GM13977 (cell line): ENCODE measurements at places on chromosomes 2 and 18.

GRCh38 chr2:229126066-229126465, 145.0 kb downstream of the PID1 start:
- no peak for DNase-seq

DNA sequence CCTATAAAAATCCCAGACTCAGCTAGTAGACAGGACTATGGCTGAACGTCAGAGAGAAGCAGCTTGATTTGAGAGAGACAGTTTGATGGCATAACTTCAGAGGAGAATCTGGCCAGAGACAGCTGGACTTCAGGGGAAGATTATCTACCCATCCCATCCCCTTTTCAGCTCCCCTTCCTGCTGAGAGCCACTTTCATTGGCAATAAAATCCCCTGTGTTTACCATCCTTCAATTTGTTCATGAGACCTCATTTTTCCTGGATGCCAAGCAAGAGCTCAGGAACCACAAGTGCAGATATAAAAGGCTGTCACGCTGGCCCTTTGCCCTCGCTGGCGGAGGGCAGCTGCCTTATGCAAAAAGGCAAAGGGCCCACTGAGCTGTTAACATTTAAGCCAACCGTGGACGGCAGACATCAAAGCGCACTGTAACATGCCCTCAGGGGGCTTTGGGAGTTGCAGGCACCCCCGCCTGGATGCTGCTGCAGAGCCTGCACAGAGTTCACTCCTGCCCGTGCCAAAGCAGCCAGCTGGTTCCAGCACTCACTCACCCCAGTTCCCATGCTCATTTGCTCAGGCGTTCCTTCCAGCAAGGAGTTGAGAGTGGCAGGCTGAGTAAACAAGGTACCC, 164.3 kb upstream of the PGAP1 start:
- no peak for DNase-seq

- no peak for DNase-seq
Observed at GRCh38 chr2:27282892-27283291, 663 bp downstream of the TRIM54 start.

DNA sequence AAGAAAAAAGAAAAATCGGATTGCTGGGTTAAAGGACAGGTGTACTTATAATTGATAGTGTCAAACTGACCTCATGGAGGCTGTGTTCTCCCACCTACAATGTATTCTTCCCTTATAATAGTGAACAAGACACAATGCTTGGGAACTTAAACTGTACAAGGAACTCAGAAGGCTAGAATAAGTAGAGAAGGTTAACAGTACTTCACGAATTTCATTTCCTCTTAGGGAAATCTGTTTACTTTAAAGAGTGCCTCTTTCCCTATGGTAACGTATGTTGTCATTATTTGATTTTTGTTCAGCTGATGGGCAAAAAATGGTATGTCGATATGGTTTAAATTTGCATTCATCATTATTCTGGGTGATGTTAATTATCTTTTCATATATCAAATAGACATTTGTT, 9.2 kb upstream of the HK2 start:
- DNase-seq: no peak

DNA sequence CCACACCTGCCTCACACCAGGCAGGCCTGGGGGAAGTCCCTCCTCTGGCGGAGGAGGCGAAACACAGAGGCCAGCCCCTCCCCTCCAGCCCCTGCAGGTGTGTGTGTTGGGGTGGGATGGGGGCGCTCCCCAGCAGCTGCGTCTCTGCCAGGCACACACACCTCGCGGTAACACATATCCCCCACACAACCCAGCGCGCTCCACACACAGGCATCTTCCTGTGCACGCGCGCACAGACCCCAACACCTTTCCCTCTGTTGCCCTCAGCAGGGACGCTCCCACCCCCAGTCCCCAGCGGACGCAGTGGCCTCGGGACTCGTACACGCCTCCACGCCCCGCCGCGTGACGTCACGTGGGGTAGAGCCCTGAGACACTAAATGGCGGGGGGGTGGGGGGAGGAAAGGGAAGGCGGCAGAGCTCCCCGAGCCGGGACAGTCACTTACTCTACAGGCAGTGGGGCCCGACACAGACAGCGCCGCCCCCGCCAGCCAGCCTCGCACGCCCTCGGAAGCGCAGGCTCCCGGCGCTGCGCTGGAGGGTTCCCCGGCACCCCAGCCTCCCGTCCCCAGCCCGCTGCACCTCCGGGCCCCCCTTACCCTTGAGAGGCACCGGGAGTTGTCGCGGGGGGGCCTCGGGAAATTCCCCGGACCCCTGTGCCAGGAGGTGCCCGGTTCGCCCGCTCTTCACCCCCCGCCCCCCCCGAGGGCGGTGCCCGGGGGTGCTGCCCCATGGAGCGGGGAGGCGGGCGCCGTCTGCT, at the start of gene WNT10A:
WNT10A (plus strand) TSS at position 751 of the 757 bp plus-strand sequence. CDS start 144 bp downstream, outside the sequence.
- DNase-seq: peak; percentile 94
